Activated CD8-positive, alpha-beta memory T cell treated with anti-CD3 and anti-CD28 coated beads for 1 hour (primary cell): ENCODE measurements at places on chromosomes 4 and X.

DNA sequence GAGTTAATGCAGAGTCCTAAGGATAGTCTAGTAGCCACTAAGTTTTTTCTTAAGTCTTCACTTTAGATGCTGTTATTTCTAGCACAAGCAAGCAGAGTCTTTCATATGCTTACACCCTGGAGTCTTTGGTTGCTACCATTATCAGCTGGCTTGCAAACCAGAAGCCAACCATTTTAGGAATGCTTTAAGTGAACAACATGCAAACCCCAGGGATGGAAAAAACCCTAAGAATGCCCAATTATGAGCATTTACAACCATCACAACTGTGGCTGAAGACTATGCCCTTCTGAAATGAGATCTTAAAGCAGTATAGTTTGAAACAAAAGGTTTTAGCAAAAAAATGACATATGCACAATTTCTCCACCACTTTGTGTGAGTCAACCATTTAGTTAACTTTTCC, 6.6 kb downstream of the MID1IP1 start:
- DNase-seq, result no peak

- DNase-seq, result no peak
These were observed 4.5 kb downstream of the EMD start for GRCh38 chrX:154383359-154384283.

GRCh38 chrX:154751669-154752271, 893 bp upstream of the GAB3 start:
- no peak for DNase-seq

GRCh38 chrX:28042826-28043564, 61.7 kb upstream of the DCAF8L1 start:
- no peak for DNase-seq

- DNase-seq, result no peak
These were observed 1953.0 kb upstream of the IGFBP7 start for GRCh38 chr4:59063015-59063720.

DNA sequence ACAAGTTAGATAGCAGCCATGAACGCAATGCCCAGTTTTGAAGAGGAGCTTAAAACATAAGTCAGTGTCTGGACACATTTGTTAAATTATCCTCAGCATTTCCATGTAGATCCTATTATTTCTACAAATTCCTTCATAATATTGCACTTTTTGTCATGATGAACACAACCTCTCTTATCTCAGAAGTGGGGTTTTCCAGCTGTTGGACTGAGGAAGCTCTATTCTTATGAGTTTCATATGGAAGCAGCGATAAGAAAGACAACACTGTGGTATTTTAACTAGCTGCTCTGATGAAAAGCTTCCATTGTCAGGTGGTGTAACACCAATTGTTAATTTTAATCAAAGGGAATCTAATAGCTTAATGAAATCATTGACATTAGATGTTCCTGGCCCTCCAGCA, 308.7 kb downstream of the GBA3 start:
- DNase-seq, result no peak

DNA sequence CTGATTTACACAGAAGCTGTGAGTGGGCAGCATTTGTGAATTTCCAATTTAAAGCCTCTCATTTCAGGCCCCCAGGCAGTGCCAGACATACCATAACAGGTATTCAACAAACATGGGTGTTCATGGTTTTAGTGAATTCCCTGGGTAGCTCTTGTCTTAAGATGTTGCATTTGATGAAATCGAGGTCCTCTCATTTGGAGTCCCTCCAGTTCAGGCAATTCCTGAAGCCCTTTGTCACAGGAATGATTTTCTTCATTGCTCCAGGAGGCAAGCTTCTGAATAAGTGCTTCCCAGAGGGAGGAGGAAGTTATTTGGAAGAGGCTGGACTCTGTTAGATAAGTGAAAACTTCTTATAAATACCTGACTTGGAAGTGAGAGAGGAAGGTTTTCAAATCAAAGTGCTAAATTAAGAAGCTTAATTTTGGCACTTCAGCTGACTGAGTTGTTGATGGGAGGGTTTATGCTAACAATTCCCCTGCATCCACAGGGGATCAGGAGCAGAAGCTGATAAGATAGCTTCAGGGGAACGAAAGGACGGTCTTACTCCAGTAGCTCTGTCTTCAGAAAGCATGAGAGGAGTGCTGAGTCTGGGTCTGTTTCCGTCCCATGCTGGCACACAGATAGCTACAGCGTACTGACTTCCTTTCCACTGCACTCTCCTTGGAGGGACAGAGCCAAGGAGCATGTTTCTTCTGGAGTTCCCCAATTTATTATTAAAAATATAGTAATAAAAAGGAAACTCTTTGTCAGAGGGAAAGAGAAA, 543.1 kb downstream of the GBA3 start:
- no peak for DNase-seq
